ENCODE measurements at places on chromosomes 2 and 18.

- DNase-seq: no peak
Measured at GRCh38 chr18:21387886-21388285, 145.9 kb downstream of the GREB1L start.

- DNase-seq: no peak
Measured at GRCh38 chr2:20722592-20723240, 55.8 kb downstream of the GDF7 start.

DNA sequence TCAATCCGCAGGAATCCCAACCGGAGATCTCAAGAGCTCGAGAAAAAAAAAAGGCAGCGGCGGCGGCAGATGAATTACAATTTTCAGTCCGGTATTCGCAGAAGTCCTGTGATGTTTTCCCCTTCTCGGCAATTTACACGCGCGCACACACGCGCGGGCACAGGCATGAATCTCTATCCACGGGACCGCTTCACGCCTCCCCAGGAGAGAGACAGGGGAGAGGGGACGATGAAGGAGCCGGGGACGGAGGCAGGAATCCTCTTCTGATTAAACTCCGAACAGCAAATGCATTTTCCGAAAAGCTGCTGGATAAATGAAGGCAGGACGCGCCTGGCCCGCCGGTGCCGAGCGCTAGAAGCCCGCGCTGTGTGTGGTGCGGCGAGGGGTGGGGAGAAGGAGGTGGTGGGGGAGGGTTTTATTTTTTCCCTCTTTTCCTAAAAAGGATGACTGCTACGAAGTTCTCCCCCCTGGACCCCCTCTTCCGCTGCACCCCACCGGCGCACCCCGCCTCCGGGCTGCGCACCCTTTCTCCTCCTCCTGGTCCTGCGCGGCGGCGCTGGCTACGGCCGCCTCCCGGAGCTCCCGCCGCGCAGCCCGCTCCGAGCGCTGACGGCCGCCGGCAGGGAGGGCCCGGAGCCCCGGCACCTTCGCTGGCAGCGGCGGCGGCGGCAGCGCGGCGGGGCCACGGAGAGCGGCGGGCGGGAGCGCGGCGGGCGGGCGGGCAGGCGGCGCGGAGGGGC lies at the start of gene BCL2:
TSS of gene BCL2 (minus strand) at position 387 of the 740 bp plus-strand sequence.
- DNase-seq: peak; percentile 55

- no peak for DNase-seq
Measured at GRCh38 chr2:88841224-88841929, 149.9 kb downstream of the RPIA start.

- DNase-seq: no peak
Measured at GRCh38 chr2:72118386-72118785, 29.3 kb downstream of the CYP26B1 start.

DNA sequence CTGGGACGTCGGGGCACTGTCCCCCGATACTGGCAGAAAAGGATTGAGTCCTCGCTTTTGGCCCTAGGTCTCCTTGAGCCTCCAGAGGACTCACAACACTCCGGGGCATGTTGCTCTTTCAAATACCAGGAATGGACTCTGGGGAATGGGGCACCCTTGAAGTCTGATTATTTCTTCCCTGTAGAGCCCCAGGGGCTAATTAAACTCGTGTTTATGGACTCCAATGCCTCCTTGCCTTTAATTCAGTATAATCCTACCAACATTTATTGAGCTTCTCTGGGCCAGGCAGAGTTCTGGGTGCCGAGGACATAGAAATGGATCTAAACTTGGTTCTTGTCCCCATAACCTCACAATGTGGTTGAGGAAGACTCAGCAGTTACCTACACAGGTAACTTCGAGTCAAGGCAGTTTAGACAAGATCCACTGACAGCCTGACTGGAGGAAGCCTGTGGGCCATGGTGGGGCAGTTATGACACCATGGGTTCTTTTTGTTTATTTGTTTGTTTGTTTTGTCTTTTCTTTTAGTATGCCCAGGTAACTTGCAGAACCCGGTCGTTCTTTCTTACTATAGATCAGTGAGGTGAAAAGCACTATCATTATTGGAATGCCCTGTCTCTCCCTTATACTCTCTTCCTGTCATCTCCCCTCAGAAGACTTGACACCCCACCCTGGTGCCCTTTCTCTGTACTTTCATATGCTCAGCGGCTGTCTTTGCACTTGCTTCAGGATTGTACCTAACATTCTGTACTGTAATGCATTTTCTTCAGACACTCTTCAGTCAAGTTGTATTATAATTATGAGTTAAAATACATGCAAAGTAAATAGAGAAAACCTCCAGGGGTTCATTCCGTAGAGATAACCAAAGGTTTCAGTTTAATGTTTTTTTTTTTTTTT lies 3.2 kb downstream of the CFLAR start:
- DNase-seq: peak; percentile 40

DNA sequence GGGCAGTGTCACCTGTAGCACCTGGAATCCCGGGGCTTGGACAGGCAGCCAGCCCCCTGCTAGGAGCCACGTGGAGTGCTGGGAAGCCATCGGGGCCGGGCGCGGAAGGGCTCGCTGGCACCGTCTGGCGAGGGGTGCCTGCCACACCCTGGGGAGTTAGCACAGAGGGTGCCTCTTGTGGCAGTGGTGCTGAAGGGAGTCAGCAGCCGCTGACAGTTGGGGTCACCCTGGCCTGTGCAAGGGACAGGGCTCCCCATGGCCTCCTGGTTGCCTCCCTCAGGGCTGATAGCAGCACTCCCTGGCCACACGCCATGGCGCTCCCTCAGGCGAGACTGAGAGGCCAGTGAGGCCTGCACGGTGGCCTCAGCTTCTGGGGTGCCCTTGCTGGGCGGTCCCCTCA lies 13.9 kb upstream of the D2HGDH start:
- DNase-seq: no peak

GRCh38 chr2:238231251-238231793 lies 8.5 kb downstream of the HES6 start:
- peak; percentile 74 for DNase-seq

DNA sequence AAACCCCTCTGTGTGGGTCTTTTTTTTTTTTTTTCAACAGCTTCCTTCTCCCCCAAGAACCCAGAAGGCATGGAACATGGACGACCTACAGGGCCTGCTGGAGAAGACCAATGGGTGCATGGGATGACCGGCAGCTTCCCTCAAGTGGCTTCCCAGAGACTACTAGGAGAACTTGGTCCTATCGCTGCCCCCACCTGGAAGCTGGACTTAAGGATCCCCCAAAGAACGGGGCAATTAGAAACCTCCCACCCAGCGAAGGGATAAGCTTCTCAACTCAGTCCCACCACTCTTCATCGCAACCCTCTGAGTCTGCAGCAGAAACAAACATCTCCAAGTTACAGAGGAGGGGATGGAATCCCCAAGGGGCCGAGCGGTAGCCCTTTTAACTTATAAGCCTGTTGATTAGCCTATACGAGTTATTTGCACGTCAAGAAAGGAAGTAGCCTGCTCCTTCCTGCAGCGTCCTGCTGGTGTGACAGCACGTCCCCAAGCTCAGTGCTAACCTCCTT lies 1.4 kb downstream of the ACTR1B start:
- no peak for DNase-seq

DNA sequence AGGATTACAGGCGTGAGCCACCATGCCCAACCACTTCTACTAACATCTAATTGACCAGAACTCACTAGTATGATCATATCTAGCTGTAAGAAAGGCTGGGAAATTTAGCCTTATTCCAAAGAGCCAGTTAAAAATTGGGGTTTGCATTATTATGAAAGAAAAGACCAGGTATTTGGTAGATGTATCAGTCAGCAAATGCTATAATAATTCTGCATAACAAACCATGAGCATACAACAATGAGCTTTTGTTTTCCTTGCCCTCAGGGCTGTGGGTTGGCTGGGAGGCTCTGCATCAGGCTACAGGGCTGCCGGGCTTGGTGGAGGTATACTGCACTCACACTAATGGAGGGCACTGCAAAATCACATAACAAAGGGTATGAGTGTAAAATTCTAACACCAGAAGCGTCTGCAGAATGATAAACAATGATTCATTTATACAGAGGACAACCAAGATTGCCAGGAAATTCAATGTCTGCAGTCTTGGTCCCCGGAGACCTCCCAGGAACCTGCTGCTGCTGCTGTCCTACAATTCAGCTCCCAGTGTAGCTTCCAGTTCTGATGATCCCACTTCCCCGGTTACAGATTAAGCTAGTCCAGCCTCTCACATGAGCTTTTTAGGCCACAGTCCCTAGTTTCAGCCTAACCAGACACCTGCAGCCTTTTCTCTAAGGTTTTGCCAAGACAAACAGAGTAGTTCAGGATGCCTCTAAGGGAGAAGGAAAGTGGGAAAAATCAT lies 32.2 kb upstream of the ST3GAL5 start:
- no peak for DNase-seq

DNA sequence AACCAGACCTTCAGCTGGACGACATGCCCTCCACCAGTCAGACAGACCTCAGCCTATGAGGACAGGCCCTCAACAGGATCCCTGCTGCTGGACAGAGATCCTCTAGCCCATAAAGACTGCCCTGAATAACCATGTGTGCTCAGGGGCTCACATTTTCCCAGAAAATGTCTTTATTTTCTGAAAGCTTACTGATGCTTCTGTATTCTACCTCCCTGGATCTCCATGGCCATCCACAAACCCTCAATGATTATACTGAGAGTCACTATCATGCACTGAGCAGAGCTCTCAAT lies 1.8 kb upstream of the PTPN18 start:
- no peak for DNase-seq

- no peak for DNase-seq
Measured at GRCh38 chr2:186069676-186070075, 331.1 kb downstream of the FSIP2 start.

GRCh38 chr2:159146996-159147666 lies 139.4 kb downstream of the WDSUB1 start:
- DNase-seq: no peak

DNA sequence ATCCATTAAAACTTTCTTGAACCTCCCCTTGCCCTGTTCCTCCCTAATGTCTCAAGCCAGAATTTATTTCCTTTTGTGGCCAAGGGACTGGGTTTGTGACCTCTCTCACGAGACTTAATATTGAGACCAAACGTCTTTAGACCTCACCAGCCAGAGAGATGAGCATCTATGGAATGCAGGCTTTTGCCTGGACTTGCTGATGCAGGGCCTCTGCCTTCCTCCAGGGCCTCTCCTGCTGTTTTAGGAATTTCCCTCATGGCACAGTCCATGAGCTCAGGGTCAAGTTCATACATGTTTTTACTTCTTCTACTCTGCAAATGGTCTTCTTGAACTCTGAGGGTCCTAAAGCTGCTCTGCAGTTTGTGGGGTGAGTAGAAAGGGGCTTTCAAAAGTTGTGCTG lies 22.3 kb downstream of the IL1B start:
- DNase-seq: no peak

DNA sequence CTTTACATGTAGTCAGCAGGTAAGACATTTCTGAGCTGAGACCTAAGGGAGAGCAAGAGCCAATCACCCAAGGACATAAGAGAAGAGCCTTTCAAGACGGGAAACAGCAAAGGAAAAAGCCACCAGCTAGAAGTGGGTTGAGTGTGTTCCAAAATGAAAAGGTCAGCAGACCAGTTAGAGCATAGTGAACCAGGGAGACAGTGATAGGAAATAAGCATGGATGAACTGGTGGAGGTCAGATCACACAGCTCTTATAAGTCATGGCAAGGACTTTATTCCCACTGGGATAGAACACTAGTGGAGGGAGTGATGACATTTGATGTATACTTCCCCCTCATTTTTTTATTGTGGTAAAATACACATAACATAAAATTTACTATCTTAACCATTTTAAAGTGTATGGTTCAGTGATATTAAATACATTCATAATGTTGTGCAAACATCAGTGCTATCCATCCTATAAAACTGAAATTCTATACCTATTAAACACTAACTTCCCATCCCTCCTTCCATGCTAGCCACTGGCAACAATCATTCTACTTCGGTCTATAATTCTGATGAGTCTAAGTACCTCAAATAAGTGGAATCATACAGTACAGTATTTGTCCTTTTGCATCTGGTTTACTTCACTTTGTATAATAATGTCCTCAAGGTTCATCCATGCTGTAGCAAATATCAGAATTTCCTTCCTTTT lies 155.8 kb upstream of the WDSUB1 start:
- DNase-seq: no peak

DNA sequence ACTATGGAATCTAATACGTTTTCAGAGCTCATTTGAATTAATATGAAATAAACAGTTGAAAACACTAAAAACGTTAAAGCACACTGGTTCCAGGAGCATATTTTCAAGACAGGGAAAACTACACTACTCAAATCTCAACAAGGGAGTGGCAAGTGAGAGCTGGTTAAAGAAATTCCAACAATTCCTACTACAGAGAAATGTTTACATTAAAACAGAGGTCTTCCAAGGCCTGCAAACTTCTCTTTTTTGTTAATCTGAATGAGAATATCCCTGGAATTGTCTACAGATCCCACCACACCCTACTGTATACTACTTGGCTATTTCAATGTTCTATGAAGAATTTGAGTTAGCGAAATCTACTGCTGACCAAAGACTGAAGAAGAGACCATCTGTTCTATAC lies 231.5 kb downstream of the ZEB2 start:
- DNase-seq: peak; percentile 9

DNA sequence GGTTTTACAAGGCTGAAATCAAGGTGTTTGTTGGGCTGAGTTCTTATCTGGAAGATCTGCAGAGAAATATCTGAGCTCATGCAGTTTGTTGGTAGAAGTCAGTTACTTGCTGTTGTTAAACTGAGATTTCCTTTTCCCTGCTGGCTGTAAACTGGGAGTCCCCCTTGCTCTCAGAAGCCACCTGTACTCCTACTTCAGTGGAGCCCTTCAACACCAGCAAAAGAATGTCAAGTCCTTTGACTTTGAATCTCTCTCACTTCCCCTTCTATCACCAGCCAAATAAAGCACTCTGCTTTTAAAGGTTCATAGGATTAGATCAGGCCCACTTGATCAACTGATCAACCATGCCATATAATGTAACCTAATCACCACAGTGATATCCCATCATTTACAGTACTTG lies 252.2 kb upstream of the CDH7 start:
- no peak for DNase-seq

GRCh38 chr2:79576451-79576850 lies 63.6 kb downstream of the CTNNA2 start:
- no peak for DNase-seq

DNA sequence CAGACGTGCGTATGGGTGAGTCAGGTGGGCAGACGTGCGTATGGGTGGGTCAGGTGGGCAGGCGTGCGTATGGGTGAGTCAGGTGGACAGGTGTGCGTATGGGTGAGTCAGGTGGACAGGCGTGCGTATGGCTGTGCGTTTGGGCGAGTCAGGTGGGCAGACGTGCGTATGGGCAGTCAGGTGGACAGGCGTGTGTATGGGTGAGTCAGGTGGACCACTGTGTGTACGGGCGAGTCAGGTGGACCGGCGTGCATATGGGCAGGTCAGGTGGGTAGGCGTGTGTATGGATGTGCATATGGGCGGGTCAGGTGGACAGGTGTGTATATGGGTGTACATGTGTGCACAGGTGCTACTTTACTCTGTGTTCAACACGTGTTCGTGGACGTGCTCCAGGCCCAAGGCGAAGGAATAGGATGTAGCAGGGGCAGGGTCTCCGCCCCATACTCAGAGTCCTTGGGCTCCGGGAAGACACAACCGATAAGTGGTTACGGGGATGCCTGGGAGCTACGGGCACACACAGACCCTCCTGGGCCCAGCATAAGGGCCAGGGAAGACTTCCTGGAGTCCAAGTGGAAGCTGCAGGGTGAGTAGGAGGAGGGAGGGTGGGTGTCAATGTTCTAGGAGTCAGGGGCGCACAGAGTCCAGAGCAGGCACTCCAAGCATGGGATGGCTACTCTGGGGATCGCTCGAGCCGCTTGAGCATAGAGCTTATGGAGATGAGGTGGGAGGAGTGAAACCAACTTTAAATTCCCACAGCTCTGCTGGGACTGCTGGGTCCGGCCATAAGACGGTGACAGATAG lies 27.1 kb upstream of the KLF11 start:
- no peak for DNase-seq

Measured in AG08396 (cell line).